Hematopoietic multipotent progenitor cell treated with erythropoietin and hydrocortisone succinate and interleukin-3 and kit ligand, for 17 days (in vitro differentiated cells): ENCODE measurements at places on chromosomes 7 and 10.

DNA sequence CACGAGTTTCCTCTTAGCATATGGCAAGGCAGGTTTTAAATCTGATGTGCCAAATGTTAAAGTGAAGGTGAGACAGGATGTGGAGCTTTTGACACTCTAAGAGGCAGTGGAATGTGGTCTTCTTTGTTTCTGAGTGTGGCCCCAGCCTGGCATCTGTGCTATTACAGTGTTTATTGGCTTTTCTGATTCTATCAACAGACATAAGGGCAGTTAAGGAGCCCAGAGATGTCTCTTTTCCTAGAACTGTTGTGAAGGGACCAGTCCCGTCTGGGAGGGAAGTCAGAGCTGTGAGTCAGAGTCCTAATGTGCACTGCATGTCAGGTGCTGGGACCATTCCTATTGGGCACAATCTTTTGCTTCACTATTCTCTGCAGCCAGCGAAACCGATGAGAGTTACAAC is 32.5 kb downstream of the TRUB1 start:
- DNase-seq = no peak

GRCh38 chr10:89203237-89203636 is 3.9 kb downstream of the CH25H start:
- no peak for DNase-seq

- no peak for DNase-seq
Observed at GRCh38 chr7:70415179-70415972, 716.6 kb upstream of the GALNT17 start.

DNA sequence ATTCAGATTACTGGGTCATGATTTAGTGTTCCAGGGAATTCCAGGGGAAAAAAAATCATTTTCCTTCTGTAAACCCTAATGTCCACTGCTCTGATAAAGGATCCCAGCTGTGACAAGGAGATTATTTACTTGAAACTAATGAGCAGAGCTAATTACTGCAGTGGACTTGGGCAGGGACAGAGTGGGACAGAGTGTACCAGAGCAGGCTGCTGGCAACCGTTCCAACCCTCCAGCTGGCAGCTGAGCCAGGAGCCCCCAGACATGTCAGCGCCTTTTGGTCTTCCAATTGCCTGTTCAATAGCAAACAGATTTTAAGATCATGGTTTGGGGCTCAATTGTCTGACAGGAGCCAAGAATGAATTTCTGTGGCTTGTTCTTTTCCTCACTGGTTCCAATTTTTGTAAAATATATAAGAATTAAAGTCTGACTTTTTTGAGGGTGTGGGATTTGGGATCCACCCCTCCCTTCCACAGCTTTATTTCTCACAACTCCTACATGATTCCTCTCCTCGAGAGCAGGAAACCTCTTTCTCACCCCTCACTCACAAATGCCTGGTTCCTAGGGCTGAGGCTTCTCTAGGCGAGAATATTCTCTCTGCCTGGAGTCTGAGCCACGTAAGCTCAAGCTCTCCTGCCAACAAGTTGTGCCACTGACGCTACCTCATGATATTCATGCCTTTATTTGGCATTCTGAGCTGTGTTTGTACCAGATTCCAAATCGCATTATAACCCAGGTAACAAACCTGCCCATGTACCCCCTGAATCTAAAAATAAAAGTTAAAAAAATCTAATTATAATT is 20.6 kb upstream of the FAM180A start:
- no peak for DNase-seq

- DNase-seq = peak; percentile 56
Observed at GRCh38 chr10:73060738-73061635, 35.7 kb downstream of the P4HA1 start.

DNA sequence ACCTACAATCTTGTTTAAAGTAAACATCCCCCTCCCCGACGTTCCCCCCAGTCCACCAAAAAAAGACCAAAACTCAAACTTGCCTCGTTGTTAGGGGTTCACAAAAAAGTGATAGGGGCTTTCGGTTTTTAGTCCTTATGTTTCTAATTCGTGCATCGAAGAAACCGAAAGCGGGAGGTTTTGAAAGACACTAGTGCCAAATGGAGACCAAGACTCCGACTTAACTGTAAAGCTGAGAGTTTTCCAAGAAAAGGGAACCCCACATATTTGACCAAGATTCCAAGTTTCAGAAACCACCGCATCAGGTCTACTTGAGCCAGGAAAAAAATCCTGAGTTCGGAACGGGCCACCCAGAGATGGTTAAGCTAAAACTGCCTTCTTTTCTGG is 534 bp downstream of the PSMA2 start:
- DNase-seq = no peak

GRCh38 chr10:36759141-36759805 is 366.1 kb upstream of the ANKRD30A start:
- DNase-seq = no peak

- DNase-seq = no peak
Observed at GRCh38 chr10:13492493-13493180, 36.2 kb downstream of the BEND7 start.
